ENCODE measurements at places on chromosomes 11 and 22.

DNA sequence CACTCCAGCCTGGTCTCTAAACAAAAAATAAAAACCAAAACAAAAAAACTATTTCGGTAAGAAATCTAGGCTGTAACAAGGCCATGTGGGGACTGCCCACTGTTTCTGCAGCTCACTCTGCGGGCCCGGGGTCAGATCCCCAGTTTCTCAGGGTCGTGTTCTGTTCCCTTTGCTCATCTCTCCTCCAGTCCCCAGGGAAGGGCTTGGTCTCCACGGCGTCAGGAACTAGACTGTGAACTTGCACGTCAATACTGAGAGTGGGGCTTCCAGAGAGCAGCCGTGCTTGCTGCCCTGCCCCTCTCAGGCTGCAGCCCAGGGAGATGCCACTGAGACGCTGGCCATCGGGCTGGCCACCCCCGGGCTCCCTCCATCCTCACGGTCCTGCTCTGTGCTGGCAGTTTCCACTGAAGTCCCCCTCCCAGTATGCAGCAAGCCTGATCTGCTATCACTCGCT, 33.7 kb upstream of the MOB2 start:
- DNase-seq, result no peak

DNA sequence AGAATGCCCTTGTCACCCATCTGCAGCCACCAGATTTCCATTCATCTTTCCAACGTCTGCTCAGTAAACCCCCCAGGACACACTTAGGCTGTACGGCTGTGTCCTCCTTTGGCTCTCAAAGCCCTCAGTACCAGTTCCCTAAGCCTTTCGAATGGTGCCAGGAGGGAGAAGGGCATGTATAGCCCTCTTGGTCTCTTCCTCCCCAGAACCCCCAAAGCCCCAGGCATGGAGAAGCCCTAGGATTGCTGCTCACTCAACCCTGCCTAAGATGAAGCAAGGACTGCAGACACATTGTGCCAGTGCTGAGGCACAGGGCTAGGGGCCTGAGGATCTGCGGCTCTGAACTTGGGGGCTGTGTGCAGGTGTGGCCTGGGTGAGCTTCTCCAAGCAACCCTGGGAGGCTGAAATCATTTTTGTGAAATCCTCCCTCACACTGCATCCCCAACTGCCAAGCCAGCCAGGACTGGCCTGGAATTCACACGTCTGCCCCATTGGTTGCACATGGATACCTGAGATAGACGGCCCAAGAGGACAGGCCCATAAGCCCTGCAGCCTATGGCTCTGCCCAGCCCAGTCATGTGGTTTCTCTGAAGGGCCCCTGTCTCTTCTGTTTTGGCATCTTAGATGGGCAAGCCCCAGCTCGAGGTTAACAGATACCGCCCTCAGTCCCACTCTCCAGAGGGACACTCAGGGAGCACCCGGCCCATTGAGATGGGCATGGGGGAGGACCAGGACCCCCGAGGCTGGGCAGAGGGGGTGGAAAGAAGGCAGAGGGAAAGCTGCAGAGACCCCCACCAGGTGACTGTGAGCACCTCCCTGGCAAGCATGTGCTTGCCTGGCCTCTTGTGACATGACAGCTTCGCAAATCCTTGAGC, 34.0 kb downstream of the KCNQ1OT1 start:
- no peak for DNase-seq

DNA sequence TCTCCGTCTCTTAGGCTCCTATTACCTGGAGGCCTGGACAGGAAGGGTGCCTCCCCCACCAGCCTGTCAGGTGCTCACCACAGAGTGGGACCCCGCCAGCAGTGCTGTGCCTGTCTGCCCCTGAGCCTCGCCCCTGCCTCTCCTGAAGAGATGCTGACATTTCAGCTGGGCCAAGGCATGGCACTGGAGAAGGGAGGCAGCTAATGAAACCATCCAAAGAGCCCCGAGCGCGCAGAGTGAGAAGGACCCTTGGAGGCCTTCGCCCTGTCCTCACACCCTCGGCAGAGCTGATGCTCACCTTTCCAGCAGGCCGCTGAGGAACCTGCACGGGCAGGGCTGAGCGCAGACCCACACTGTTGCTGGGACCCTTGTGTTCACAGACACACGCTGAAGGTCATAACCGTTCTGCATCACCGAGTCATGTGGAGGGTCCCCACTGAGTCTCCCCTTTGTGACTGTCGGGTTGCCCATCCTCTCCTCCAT, 2.1 kb upstream of the LRFN4 start:
- no peak for DNase-seq

GRCh38 chr22:32226326-32227104, 21.6 kb upstream of the RFPL2 start:
- DNase-seq, result no peak

GRCh38 chr11:78595436-78596130, 20.9 kb upstream of the NARS2 start:
- DNase-seq, result no peak

- no peak for DNase-seq
Measured at GRCh38 chr22:44419429-44419828, 78.6 kb downstream of the RTL6 start.

GRCh38 chr22:20532256-20532993, 25.0 kb downstream of the MED15 start:
- DNase-seq, result no peak

DNA sequence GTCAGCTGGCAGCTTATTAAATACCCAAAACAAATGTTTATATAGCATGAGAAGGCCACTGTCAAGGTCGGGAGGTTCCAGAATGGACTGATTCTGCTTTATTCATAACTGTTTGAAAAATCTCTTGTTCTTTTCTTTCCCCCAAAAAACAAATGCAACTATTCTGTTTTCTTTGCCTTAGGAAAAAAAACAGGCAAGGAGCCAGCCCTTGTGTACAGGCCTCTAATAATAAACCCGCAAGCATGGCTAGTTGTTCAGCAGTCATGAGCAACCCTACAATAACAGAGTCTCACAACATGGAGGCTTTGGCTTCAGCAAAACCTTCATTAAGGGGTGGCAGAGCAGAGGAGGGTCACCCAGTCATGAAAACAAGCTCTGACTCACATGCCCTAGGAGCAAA, 191.7 kb downstream of the KIRREL3 start:
- no peak for DNase-seq

GRCh38 chr11:57643802-57644201, 5.9 kb downstream of the YPEL4 start:
- DNase-seq, result no peak

DNA sequence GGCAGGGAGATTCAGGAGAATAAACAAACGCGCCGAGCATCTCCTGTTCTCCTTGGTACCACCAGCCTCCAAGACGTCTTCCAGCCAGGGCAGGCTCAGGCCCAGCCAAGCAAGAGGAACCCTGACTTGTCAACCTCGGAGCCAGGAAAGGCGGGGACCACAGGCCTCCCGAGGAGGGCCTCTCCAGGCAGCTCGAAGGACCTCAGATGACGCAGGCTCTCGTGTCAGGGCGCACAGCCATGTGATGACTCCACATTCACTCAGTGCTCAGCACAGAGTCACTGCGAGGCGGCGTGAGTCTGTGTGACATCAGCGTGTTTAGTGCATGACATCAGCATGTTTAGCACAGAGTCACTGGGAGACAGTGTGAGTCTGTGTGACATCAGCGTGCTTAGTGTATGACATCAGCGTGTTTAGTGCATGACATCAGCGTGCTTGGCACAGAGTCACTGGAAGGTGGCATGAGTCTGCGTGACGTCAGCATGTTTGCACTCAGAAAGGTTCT, 241.4 kb downstream of the BRD1 start:
- DNase-seq, result no peak
